ENCODE measurements at places on chromosomes 4 and X. TPM values are rescaled to one million over a fixed set of nuclear protein-coding genes. Genes with fewer than 3 reads are reported as not detected.

The HELT gene
- not detected for total RNA-seq

The CNKSR2 gene
- not detected for total RNA-seq

The PCDH10 gene
- total RNA-seq, result not detected

DNA sequence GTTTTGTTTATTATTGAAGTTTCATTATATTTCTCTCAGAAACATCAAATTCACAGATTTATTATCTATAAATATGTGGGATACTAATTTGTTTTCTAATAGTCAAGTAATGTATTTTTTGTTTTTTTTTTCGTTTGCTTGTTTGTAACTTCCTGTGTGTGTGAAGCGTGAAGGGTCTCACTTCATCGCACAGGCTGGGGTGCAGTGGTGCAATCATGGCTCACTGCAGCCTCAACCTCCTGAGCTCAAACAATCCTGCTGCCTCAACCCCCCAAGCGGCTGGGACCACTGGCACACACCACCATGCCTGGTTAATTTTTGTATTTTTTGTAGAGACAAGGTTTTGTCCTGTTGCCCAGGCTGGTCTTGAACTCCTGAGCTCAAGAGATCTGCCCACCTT lies 55.1 kb downstream of the SH3RF1 start:
- H3K4me1 ChIP-seq, result peaks cover 36% of the 10 kb centered on the region
- no peak overlapping the region for H3K27ac ChIP-seq

GRCh38 chrX:41695426-41695825 lies 6.7 kb downstream of the GPR34 start:
- no peak overlapping the region for H3K27ac ChIP-seq
- H3K27me3 ChIP-seq, result no peaks in the 10 kb centered on the region
- no peak overlapping the region for H3K4me3 ChIP-seq
- DNase-seq, result no peak

DNA sequence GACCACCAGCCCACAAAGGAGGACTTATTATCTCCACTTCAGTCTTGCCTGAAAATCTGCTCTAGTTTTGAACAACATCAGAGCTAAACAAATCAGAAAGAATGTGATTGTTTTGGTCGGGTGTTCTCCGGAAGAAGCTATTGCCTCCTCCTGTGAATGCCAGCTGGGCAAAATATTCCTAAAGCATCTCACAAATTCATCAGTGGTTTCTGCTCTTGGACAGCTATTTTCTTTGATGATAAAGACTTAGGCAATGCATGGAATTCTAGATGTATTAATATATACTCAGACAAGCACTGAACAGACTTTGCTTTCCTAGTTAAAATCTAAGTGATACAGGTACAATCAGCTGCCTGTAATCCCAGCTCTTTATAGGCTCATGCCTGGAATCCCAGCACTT lies 71.8 kb downstream of the ASMT start:
- no peaks in the 10 kb centered on the region for H3K4me1 ChIP-seq
- H3K4me3 ChIP-seq, result no peak overlapping the region
- H3K36me3 ChIP-seq, result no peaks in the 10 kb centered on the region
- no peak for DNase-seq
- H3K27me3 ChIP-seq, result no peaks in the 10 kb centered on the region

- no peak overlapping the region for H3K27ac ChIP-seq
- no peak overlapping the region for H3K4me3 ChIP-seq
- peaks cover 10% of the 10 kb centered on the region for H3K4me1 ChIP-seq
- DNase-seq, result no peak
These were observed 799.8 kb downstream of the RAPGEF2 start for GRCh38 chr4:159902648-159903047.

GRCh38 chr4:89496851-89497250 lies 189.3 kb upstream of the GPRIN3 start:
- no peak overlapping the region for H3K27ac ChIP-seq
- H3K27me3 ChIP-seq, result no peaks in the 10 kb centered on the region
- DNase-seq, result no peak
- no peak overlapping the region for H3K4me3 ChIP-seq
- H3K4me1 ChIP-seq, result peaks cover 33% of the 10 kb centered on the region

DNA sequence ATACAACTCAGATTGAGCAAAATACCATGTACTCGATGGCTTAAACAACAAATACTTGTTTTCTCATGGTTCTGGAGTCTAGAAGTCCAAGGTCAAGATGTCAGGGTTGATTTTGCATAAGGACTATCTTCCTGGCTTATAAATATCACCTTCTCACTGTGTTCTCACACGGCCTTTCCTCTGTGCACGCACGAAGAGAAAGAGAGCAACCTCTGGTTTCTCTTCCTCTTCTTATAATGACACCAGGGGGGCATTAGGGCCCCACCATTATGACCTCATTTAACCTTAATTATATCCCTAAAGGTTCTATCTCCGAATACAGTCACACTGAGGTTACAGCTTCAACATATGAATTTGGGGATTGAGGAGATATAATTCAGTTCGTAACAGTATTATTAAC lies 504.0 kb downstream of the MAGEE1 start:
- no peak overlapping the region for H3K27ac ChIP-seq
- no peak overlapping the region for H3K4me3 ChIP-seq
- no peak for DNase-seq

DNA sequence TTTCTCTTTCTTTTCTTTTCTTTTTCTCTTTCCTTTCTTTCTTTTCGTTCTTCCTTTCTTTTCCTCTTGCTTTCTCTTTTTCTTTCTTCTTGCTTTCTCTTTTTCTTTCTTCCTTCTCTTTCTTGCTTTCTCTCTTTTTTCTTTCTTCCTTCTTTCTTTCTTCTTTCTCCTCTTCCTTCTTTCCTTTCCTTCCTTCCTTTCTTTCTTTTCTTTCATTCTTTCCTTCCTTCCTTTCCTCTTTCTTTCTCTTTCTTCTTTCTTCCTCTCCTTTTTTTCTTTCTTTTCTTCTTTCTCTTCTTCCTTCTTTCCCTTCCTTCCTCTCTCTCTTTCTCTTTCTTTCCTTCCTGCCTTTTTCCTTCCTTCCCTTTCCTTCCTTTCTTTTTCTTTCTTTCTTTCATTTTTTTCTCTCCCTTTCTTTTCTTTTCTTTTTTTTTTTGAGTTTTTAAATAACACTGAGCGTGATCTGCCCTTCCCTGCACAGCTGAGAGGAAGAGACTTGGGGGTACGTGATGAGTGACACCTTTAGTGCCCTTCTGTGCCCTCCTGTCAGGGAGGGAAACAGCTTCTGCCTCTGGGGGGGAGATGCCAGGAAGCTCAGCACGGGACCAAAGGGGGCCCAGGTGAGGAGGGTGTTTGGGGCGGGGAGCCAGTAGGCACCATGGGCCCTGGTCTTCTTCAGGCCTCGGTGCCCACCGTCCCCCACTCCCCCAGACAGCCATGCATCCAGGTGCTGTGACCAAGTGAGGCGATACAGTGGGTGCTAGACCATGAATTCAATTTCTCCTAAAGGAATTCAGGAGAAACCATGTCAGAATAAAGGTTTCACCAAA lies 36.6 kb upstream of the CDKN2AIP start:
- no peak for DNase-seq
- peak overlapping the region; percentile 74 for H3K4me3 ChIP-seq
- peak overlapping the region; percentile 93 for H3K27ac ChIP-seq
- H3K4me1 ChIP-seq, result peaks cover 39% of the 10 kb centered on the region
- peaks cover 30% of the 10 kb centered on the region for H3K36me3 ChIP-seq
- no peaks in the 10 kb centered on the region for H3K27me3 ChIP-seq

DNA sequence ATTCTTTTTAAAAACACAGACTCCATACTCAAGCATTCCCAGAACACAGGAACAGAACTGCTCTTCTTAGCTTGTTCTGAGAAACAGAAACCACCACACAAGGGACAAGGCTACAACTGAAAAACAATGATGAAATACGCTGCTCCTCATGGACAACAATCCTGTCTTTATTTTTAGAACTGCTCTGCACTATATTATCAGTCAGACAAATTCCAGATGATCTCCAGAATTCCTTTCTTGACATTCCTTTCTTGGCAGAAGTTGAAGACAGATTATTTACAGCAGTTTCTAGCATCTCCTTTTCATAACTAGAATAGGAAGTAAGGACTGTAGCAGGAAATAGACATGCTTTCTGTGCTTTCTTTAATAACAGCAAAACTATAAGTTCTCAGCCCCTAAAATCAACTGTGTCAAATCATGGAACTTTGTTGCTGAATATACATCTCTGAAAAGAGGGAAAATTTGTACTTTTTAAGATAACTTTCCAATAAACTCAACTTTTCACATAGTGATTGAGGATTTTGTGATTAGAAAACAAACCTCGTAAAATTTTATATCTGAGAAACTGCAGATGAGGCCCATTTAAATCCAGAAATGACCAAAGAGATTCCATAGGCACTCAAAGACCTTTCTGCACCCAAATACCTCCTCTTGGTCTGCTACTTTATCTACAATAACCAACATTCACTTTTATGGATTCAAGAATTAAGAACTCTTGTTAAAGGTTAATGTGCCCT lies 35.9 kb downstream of the ANTXR2 start:
- DNase-seq, result no peak
- H3K36me3 ChIP-seq, result peaks cover 5% of the 10 kb centered on the region
- H3K4me1 ChIP-seq, result no peaks in the 10 kb centered on the region
- H3K27ac ChIP-seq, result no peak overlapping the region
- no peaks in the 10 kb centered on the region for H3K27me3 ChIP-seq

DNA sequence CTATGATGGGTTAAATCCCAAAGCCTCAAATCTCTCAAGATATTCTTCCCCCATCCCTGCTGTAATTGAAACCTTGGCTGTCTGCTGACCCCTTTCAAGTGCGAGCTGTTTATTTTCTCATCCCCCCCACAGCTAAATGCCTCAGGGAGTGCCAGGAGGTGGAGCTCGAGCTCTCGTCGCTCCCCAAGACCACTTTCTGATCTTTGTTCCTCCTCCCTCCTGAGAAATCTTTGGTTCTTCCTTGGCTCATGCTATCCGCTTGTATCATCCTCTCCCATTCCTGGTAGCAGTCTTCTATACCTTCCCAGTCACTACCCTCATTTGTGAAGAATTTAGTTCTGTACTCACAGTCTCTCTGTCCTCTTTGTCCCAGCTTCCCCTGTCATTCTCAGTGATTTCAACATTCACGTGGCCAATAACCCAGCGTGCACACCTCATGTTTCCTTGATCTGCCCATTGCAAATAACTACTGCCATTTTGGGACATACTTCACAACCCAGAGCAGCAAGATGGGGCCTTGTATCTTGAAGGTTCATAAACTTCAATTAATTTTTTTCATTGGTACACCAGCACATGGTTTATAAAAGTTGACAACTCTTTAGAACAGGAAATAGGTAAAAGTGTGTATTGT lies 9.2 kb upstream of the SLC25A43 start:
- DNase-seq, result no peak
- H3K4me1 ChIP-seq, result peaks cover 14% of the 10 kb centered on the region

- H3K4me1 ChIP-seq, result no peaks in the 10 kb centered on the region
- no peaks in the 10 kb centered on the region for H3K27me3 ChIP-seq
- no peak overlapping the region for H3K4me3 ChIP-seq
- no peak overlapping the region for H3K27ac ChIP-seq
- no peak for DNase-seq
These were observed 10.1 kb upstream of the TMEM144 start for GRCh38 chr4:158200214-158200613.

DNA sequence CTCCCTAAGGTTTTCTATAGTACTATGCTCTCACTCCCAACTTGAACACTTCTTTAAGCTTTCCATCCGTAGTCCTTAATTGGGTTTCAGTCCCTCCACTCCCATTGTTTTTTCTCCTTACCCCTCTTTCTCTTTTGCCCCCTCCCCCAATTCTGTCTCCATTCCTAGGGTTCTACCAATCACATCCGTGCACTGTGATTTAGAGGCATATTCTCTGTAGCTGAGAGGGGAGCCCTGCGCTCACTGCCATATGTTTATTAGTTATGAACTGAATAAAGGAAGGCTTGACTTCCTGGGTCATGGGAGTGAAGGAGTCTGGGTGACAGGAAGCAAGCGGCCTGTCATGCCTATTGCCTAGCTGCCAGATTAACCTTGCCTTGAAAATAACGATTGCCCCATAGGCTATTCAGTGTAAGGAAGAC lies 471 bp downstream of the MCTS1 start:
- peak overlapping the region; percentile 94 for H3K27ac ChIP-seq
- no peaks in the 10 kb centered on the region for H3K27me3 ChIP-seq
- DNase-seq, result peak; percentile 15
- peaks cover 16% of the 10 kb centered on the region for H3K36me3 ChIP-seq
- H3K4me3 ChIP-seq, result peak overlapping the region; percentile 83

DNA sequence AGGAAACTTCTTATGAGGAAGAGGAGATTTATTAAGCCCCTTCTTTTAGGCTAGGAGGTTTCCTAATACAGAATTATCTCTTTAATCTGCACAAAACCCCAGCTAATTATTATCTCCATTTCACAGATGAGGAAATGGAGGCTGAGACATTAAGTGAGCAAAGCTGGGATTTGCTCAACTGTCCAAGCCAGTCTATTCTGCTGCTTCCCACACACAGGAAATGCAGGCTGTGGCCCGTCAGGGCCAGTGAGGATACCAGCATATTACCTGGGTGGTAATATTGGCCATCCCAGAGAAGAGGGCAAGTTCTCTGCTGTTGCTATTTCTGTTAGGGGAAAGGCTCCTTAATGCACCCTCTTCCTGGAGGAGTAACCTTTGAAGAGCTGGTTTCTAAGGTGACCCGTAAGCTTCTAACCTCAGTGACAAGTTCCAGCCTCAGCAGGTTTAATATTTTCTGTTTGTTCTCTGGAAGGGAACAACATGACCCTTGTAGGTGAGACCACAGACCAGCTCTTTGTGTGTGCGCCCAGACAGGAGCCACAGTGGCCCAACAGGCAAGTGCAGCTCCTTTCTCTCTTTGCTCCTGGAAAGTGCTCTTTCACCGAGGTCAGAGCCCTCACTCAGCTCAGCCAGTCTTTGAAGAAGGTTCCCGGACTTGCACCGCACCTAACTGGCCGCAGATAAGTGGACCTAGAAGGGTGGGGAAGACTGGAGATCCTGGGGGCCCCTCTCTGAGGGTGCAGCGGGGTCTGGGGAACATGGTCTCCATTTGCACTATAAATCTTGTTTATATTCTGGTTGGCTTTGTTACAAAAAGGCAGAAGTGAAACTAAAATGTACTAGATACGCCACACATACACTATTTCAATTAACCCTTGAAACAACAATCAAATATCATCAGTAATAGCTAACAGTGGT lies 35.5 kb downstream of the TBC1D9 start:
- H3K27me3 ChIP-seq, result no peaks in the 10 kb centered on the region
- DNase-seq, result no peak
- no peaks in the 10 kb centered on the region for H3K36me3 ChIP-seq
- no peak overlapping the region for H3K4me3 ChIP-seq
- H3K4me1 ChIP-seq, result peaks cover 8% of the 10 kb centered on the region

DNA sequence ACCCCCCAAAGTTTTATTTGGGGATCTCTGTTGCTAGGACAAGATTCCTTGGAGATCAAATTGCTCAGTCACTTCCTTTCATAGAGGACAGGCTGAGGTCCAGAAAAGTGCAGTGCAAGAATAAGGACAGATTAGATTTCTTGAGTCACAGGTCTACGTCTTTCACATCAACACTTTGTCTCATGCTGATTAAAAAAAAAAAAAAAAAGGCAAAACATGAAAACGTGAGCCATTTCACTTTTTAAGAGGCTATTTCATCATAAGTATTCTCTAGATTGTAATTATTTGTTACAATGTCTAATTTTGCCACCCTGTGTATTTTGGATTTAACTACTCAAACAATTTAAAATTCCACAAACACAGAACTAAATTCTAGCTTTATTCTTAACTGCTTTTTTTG lies 647.0 kb downstream of the TRAM1L1 start:
- H3K36me3 ChIP-seq, result no peaks in the 10 kb centered on the region
- DNase-seq, result no peak
- no peaks in the 10 kb centered on the region for H3K27me3 ChIP-seq
- H3K4me3 ChIP-seq, result no peak overlapping the region
- no peaks in the 10 kb centered on the region for H3K4me1 ChIP-seq
